Panc1 (cell line): ENCODE measurements at places on chromosomes 12 and 14. TPM values are rescaled to one million over a fixed set of nuclear protein-coding genes. Genes with fewer than 3 reads are reported as not detected.

GRCh38 chr14:32734261-32734660 lies 204.4 kb upstream of the NPAS3 start:
- DNase-seq, result no peak
- no peak overlapping the region for H3K4me3 ChIP-seq
- no peaks in the 10 kb centered on the region for H3K4me1 ChIP-seq
- H3K36me3 ChIP-seq, result no peaks in the 10 kb centered on the region
- no peak overlapping the region for H3K27ac ChIP-seq

BDKRB2 gene
- total RNA-seq, result 0.05 TPM

FAR2 gene
- total RNA-seq, result 6.2 TPM

TUBA1C gene
- total RNA-seq, result 524 TPM

GRCh38 chr14:60313093-60313492 lies 64.1 kb downstream of the PPM1A start:
- H3K27ac ChIP-seq, result no peak overlapping the region
- H3K27me3 ChIP-seq, result no peaks in the 10 kb centered on the region
- H3K4me3 ChIP-seq, result no peak overlapping the region

GRCh38 chr12:12095021-12095420 lies 24.3 kb downstream of the BCL2L14 start:
- no peak overlapping the region for H3K4me3 ChIP-seq
- H3K27me3 ChIP-seq, result no peaks in the 10 kb centered on the region

KCNK13 gene
- total RNA-seq, result not detected

- H3K27ac ChIP-seq, result no peak overlapping the region
- H3K36me3 ChIP-seq, result no peaks in the 10 kb centered on the region
- H3K4me3 ChIP-seq, result no peak overlapping the region
Observed at GRCh38 chr12:26425587-26426260, 230.4 kb downstream of the SSPN start.

DNA sequence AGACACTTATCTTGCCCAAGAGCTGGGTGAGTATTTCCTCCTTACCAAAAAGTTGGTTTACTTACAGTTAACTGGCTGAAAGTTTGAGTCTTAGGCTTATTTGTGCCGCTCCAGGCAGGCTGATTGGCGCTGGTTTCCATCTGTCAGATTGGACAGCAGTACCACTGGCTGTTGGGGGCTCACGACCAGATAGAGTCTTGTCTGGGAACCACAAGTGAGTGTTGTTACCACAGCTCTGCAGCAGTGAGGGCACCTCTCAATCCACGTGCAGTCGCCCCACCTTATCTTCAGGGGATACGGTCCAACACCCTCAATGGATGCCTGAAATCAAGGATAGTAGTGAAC lies 58.9 kb downstream of the DDX51 start:
- H3K4me1 ChIP-seq, result peaks cover 9% of the 10 kb centered on the region
- DNase-seq, result no peak
- peak overlapping the region; percentile 76 for H3K4me3 ChIP-seq
- no peaks in the 10 kb centered on the region for H3K27me3 ChIP-seq

DNA sequence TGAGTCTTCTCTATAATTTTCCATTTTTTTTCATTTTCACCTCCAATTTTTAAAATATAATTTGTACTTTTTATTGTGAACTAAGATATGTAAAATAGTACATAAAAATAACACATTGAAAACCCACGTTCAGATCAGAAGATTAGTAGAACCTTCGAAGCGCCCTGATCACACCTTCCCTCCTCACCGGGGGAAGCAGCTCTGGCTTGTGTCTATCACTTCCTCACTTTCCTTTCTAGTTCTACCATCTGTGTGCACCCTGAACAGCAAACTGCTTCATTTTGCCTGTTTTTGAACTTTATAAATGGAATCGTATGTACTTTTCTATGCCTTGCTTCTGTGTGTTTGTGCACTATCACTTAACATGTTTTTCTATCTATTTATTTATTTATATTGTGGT lies 11.8 kb upstream of the CD27 start:
- H3K4me3 ChIP-seq, result no peak overlapping the region
- peaks cover 9% of the 10 kb centered on the region for H3K4me1 ChIP-seq
- H3K27me3 ChIP-seq, result no peaks in the 10 kb centered on the region
- no peaks in the 10 kb centered on the region for H3K36me3 ChIP-seq
- H3K27ac ChIP-seq, result no peak overlapping the region
